NCI-H526 (cell line): ENCODE measurements at places on chromosomes 13 and 19.

DNA sequence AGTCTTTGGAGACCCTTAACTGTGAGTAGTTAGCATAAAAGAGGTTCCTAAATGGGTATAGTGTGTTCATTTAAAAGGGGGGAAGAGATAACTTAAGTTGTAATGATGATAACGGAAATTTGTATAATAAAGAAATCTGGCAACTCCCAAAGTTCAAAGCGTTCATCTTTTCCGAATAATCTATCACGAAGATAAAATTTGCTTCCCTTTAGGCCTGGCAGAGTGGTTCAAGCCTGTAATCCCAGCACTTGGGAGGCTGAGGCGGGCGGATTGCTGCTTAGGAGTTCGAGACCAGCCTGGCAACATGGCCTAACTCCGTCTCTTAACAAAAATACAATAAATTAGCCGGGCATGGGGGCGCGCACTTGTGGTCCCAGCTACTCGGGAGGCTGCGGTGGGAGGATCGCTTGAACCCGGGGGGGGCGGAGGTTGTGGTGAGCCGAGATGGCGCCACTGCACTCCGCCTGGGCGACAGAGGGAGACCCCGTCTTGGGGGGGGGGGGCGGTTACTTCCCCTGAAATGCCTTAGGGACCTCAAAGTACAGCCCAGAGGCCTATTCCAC lies 934 bp downstream of the N4BP2L2 start:
- DNase-seq, result peak; percentile 45

- DNase-seq, result no peak
Measured at GRCh38 chr13:113854238-113855011, 9.5 kb downstream of the GAS6 start.

- DNase-seq, result no peak
Measured at GRCh38 chr13:73715911-73716510, 418.2 kb downstream of the KLF12 start.

DNA sequence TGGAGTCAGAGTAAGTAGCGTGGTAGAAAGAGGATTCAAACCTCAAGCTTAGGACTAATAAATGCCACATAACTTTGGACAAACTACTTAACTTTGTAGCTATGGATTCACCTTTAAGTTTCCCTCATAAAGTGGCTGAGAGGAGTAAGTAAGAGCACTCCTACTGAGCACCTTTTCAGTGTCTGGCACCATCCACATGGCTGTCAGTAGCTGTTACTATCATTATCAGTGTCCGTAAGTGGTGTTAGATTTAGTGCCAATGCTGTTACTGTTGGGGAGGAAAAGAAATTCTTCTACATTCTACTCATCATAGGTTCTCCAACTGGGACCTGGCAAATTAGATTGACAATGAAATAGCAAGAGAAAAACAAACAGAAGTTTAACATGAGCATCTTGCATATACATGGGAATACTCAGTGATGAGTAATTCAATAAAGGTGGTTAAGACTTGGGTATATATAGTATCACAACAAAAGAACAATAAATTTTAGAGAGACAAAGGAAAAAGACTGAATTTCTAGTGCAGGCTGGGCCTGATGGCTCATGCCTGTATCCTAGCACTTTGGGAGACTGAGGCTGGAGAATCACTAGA lies 165.6 kb upstream of the NBEA start:
- no peak for DNase-seq

DNA sequence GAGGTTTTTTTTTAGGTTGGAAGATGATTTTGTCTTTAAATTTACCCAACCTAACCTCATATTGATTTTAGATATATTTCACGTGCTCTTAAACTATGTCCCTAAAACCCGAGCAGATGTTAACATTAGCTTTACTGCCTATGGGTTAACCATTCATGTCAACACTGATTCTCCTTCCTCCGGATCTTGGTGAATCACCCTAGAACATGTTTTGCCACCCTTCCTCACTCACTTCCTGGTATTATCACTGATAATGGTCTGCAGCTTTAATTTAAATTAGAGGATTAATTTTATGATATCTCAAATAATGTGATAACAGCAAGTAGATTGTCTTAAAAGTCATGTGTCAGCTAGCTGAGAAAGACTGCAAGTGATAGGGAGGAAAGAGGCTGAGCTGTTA lies 31.9 kb downstream of the HTR2A start:
- no peak for DNase-seq

- DNase-seq, result no peak
Measured at GRCh38 chr13:74732736-74733385, 598.7 kb upstream of the KLF12 start.

GRCh38 chr19:55559684-55560083 lies 14.3 kb upstream of the SBK3 start:
- no peak for DNase-seq

DNA sequence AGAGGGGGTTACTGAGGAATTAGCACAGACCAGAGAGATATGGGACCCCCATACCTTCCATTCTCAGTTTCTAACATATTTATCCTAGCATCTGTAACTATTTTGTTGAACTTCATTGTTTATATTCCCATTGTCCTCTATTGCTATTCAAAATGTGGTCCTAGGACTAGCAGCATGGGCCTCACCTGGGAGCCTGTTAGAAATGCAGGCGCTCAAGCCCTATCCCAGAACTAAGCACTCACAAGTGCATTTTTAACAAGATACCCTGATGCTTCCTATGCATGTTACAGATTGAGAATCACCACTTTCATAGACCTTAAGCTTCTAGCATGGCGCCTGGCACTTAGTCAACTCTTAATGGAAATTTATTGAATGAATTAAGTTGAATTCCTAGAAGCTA lies 58.3 kb upstream of the TDRD3 start:
- DNase-seq, result no peak

DNA sequence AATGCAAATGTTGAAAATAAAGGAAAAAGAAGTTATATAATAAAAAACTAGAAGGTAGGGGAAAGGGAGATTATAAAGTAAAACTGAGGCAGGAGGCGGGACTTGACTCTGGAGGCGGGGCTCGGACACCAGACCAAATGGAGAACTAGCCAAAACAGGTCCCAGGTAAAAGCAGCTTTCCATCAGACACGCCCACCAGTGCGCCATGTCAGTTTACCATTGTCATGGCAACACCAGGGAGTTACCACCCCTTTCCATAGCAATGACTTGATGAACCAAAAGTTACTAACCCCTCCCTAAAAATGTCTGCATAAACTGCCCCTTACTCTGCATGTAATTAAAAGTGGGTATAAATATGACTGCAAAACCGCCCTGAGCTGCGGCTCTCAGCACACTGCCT lies 70.9 kb downstream of the PEPD start:
- DNase-seq, result no peak
